Natural killer cell (primary cell): ENCODE measurements at places on chromosomes 7 and 10.

- no peak overlapping the region for H3K27ac ChIP-seq
- peaks cover 5% of the 10 kb centered on the region for H3K36me3 ChIP-seq
- no peak for DNase-seq
- no peaks in the 10 kb centered on the region for H3K27me3 ChIP-seq
- no peak overlapping the region for H3K4me3 ChIP-seq
Measured at GRCh38 chr10:96863922-96864543, 31.9 kb downstream of the LCOR start.

DNA sequence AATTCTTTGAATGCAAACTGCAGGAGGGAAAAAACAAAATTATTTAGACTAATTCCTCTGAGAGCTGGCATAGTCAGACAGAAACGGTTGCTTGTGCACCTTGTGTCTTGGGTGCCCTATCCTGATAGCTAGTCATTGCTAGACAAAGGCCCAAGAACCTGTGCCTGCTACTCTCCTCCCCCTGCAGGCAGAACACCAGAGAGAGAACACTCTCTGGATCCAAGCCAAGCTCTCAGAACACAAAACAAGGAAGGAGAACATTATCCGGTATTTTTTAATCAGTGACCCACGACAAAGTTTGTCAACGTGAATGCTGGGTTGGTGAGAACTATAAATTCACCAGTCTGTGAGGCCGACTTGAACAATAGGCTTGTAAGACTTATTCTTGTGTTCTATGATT is 18.8 kb upstream of the PPP1R9A start:
- no peaks in the 10 kb centered on the region for H3K27me3 ChIP-seq
- no peaks in the 10 kb centered on the region for H3K4me1 ChIP-seq
- no peak overlapping the region for H3K27ac ChIP-seq
- H3K36me3 ChIP-seq: no peaks in the 10 kb centered on the region

- no peak overlapping the region for H3K4me3 ChIP-seq
- H3K27me3 ChIP-seq: no peaks in the 10 kb centered on the region
- no peak overlapping the region for H3K27ac ChIP-seq
- peaks cover 22% of the 10 kb centered on the region for H3K36me3 ChIP-seq
- DNase-seq: no peak
Measured at GRCh38 chr10:125846894-125847293, 23.5 kb downstream of the BCCIP start.

GRCh38 chr7:98974906-98975816 is 96.8 kb downstream of the TRRAP start:
- H3K36me3 ChIP-seq: peaks cover 91% of the 10 kb centered on the region
- no peaks in the 10 kb centered on the region for H3K4me1 ChIP-seq
- no peak overlapping the region for H3K27ac ChIP-seq
- DNase-seq: no peak

- H3K27me3 ChIP-seq: peaks cover 29% of the 10 kb centered on the region
- H3K4me3 ChIP-seq: no peak overlapping the region
- peaks cover 18% of the 10 kb centered on the region for H3K4me1 ChIP-seq
- DNase-seq: peak; percentile 37
- H3K36me3 ChIP-seq: no peaks in the 10 kb centered on the region
- no peak overlapping the region for H3K27ac ChIP-seq
Measured at GRCh38 chr7:3301831-3302618, 973 bp downstream of the SDK1 start.

GRCh38 chr10:71236286-71236685 is 23.9 kb downstream of the UNC5B start:
- H3K27ac ChIP-seq: no peak overlapping the region
- no peak overlapping the region for H3K4me3 ChIP-seq
- no peak for DNase-seq
- no peaks in the 10 kb centered on the region for H3K4me1 ChIP-seq
- no peaks in the 10 kb centered on the region for H3K27me3 ChIP-seq

DNA sequence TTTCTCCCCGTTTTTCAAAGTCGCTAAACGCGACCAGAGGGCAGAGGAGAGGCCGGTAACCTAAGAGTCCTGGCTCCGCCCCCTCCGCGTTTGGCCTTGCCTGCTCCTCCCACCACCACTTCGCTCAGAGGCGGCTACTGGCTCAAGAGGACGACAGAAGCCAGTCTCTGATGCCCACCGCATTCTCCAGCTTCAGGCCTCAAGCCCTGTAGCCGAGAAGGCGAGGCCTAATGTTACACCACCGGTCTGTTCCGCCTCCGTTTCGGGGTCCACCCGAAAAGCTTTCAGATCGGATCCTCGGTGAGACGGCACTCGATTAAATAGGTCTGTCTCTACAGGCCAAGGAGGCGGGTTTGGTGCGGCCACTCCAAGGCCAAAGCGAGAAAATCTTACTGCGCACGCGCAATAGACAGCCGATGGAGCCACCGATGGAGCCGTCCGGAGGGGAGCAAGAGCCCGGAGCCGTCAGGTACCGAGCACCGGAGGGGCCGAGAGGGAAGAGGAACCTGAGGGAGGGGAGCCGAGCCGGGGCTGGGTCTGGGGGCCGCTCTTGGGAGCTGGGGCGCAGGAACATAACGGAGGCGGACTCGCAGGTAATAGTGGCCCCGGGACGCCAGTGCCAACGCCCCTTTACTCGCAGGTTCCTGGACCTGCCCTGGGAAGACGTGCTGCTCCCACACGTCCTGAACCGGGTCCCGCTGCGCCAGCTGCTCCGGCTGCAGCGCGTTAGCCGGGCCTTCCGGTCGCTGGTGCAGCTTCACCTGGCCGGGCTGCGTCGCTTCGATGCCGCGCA is at the start of gene FBXL15:
FBXL15 (plus strand) TSS at position 123 of the 793 bp plus-strand sequence; CDS start at position 417, 294 bp downstream.
- peaks cover 11% of the 10 kb centered on the region for H3K36me3 ChIP-seq
- H3K27ac ChIP-seq: peak within 1 kb of the TSS; percentile 81
- peak within 1 kb of the TSS; percentile 83 for H3K4me3 ChIP-seq
- peaks cover 39% of the 10 kb centered on the region for H3K4me1 ChIP-seq

GRCh38 chr10:108791794-108792474 is 1131.4 kb downstream of the XPNPEP1 start:
- no peaks in the 10 kb centered on the region for H3K27me3 ChIP-seq
- DNase-seq: no peak
- H3K27ac ChIP-seq: no peak overlapping the region
- no peak overlapping the region for H3K4me3 ChIP-seq
- no peaks in the 10 kb centered on the region for H3K36me3 ChIP-seq
- no peaks in the 10 kb centered on the region for H3K4me1 ChIP-seq

GRCh38 chr7:106029941-106030340 is 66.9 kb downstream of the CDHR3 start:
- no peak overlapping the region for H3K4me3 ChIP-seq
- H3K36me3 ChIP-seq: no peaks in the 10 kb centered on the region
- peaks cover 12% of the 10 kb centered on the region for H3K27me3 ChIP-seq

DNA sequence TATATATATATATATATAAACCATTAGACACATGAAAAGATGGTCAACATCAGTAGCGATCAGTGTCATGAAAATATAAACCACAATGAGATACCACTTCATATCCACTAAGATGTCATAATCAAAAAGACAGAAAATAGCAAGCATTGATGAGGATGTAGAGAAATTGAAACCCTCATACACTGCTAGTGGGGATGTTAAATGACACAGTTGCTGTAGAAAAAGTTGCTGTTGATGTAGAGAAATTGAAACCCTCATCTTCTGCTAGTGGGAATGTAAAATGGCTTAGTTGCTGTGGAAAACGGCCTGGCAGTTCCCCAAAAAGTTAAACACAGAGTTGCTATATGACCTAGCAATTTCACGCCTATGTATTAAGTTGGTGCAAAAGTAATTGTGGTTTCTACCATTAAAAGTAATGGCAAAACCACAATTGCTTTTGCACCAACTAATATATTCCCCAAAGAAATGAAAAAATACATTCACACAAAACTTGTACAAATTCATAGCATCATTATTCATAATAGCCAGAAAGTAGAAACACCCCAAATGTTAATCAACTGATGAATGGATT is 120.5 kb upstream of the ZWINT start:
- H3K4me3 ChIP-seq: no peak overlapping the region
- no peaks in the 10 kb centered on the region for H3K36me3 ChIP-seq
- no peak overlapping the region for H3K27ac ChIP-seq
- H3K27me3 ChIP-seq: no peaks in the 10 kb centered on the region
- H3K4me1 ChIP-seq: no peaks in the 10 kb centered on the region

DNA sequence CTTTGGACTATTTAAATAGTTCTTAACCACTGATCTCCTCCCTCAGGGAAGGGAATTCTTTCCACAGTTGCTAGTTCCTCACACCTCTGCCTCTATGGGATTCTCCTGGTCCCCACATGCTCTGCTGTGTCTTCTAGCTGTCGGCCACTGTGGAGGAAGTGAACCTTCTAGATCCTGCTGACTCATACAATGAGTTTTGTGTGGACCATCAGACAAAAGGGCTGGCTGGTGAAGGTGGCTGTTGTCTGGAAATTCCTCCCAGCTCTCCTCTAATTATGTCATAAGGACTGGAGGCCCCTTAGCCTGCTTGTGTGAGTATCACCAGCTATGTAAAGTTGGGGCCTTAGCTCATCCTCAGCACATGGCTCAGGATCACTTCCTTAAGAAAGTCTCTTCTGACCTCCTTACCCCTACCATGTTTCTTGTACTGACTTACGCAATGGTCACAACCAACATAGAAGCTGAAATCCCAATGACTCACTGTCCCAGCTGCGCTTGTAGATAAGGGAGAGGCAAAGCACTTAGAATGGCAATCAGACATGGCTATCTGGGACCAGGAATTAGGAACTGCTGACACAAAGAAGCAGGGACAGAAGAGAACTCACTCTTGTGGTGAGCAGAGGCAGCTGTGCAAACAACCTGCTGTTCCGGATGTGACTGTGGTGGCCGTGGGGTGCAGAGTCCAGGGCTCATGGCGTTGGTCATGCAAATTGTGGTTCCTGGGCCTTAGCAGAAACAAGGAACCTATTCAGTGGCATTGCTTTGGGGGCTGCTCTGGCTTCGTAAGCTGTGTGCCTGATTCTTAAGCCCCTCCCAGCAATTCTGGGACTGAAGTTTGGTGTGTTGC is 2.5 kb upstream of the MACC1 start:
- H3K36me3 ChIP-seq: no peaks in the 10 kb centered on the region
- H3K27me3 ChIP-seq: no peaks in the 10 kb centered on the region
- peak; percentile 29 for DNase-seq
- peaks cover 20% of the 10 kb centered on the region for H3K4me1 ChIP-seq
- no peak overlapping the region for H3K4me3 ChIP-seq

DNA sequence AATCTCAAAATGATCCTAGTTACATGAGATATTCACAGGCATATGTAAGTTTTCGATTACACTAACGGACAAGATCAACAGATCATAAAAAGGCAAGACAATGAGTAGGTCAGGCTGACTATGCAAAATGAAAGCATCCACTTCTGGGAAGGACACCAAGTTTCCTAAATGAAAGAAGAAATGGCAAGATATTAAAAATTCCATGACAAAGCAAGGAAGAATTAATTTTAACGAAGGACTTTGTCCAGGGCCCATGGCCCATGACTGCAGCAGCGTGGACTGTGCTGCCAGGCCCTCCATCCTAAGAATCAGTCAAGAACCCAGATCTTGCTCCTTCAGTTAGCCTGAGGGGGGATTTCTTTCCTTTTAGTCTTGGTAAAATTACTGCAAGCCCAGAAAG is 182.4 kb upstream of the FRMD4A start:
- H3K27me3 ChIP-seq: no peaks in the 10 kb centered on the region
- no peaks in the 10 kb centered on the region for H3K4me1 ChIP-seq
- no peak overlapping the region for H3K4me3 ChIP-seq
- no peak overlapping the region for H3K27ac ChIP-seq
- peaks cover 31% of the 10 kb centered on the region for H3K36me3 ChIP-seq
- no peak for DNase-seq

DNA sequence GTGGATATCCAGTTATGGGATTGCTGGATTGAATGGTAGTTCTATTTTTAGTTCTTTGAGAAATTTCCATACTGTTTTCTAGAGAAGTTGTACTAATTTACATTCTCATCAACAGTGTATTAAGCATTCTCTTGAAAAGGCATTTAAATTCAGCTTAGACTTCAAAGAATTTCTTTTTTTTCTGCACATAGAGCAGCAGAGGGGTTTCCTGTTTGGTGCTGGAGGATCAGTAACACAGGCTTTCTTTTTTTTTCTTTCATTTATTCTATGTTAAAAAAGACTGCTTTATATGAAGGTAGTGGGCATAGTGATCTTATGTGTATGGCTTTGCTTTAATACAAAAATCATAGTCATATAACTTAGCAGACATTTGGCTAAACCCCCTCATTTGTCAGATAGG is 47.6 kb upstream of the TARP start:
- H3K27me3 ChIP-seq: no peaks in the 10 kb centered on the region
- DNase-seq: no peak
- H3K36me3 ChIP-seq: peaks cover 4% of the 10 kb centered on the region
- peaks cover 60% of the 10 kb centered on the region for H3K4me1 ChIP-seq

DNA sequence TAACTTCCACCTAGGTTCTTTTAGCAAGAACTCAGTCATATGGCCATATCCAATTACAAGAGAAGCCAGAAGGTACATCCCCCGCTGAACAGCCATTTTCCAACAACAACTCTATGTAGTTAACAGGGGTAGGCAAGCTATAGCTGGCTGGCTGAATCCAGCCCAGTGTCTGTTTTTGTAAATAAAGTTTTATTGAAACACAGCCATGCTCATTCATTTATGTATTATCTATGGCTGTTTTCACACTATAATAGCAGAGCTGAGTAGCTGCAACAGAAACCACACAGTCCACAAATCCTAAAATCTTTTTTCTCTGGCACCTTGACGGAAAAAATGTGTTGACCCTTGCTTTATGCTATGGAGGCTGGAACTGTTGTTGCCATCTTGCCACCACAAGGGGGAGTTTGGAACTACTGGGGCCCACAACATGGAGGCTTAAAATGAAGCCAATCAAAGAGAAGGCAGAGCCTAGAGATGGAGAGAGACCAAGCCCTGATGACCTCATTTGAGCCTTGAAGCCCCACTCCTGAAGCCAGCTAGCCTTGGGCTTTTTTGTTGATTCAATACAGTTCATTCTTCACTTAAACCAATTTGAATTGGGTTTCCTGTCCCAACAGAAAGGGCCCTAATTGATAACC is 33.3 kb upstream of the XPNPEP1 start:
- H3K4me3 ChIP-seq: no peak overlapping the region
- no peak overlapping the region for H3K27ac ChIP-seq
- no peaks in the 10 kb centered on the region for H3K27me3 ChIP-seq

DNA sequence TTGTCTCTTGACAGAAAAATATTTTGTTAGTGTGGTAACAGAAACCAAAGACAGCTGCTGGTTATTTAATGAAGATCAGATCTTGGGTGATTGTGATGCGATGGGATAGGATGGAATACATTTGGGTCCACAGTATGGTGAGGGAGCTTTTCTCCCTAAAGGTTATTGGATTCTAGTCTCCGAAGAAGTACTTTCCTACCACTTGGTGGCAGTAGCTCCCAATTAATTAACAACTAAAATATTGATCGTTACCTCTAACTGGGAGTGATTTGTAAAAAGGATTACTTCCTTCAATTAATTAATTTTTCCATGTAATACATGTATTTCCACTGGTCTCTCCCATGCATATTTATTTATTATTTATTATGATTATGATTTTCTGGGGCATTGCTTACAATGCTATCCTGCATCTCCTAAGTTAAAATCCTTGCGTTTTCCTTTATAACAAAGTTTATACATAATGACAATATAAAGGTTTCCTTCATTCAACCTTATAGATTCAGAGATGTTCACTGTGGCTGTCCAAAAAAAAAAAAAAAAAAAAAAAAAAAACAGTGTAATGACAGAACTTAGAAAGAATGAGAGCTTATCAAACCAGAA is 25.6 kb downstream of the TMEM196 start:
- H3K27me3 ChIP-seq: no peaks in the 10 kb centered on the region
- H3K4me1 ChIP-seq: no peaks in the 10 kb centered on the region
- no peak overlapping the region for H3K27ac ChIP-seq
- no peak overlapping the region for H3K4me3 ChIP-seq
